ENCODE measurements at places on chromosomes 11 and 22. TPM values are rescaled to one million over a fixed set of nuclear protein-coding genes. Genes with fewer than 3 reads are reported as not detected.

Gene CABP7
- 1.7 TPM for total RNA-seq

Gene SAC3D1
- total RNA-seq: 16.7 TPM

Gene RASSF10
- 8.6 TPM for total RNA-seq

Gene IGLL5
- not detected for total RNA-seq

Gene APOBEC3A
- total RNA-seq: 0.67 TPM

Gene STK33
- 2.8 TPM for total RNA-seq

Gene OR52H1
- not detected for total RNA-seq

Gene SCGB2A2
- not detected for total RNA-seq

Gene C11orf91
- not detected for total RNA-seq

Gene MS4A2
- not detected for total RNA-seq

Gene NCF4
- total RNA-seq: not detected

Gene LMO2
- total RNA-seq: 13.0 TPM

Gene TRPM5
- total RNA-seq: 0.46 TPM

Gene LARGE2
- total RNA-seq: 12.4 TPM

Gene MEI1
- total RNA-seq: 1.2 TPM

Data from type B pancreatic cell (in vitro differentiated cells).